ENCODE measurements at places on chromosomes 13 and 19.

DNA sequence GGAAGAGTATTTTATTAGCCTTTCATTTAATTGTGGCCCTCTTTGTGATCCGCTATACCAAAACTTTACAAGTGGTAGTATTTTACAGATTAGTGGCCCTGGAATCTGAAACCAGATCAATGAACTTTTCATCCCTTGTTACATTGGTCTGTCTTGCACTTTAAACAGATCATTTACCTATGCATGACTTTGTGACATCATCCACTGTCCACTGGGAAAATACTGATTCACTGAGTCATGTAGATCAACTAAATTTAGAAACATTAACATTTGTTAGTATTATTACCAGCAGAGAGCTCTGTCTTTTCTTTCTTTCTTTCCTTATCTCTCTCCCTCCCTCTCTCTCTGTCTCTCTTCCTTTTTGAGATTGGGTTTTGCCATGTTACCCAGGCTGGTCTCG, 17.5 kb downstream of the PCDH8 start:
- no peak for DNase-seq

DNA sequence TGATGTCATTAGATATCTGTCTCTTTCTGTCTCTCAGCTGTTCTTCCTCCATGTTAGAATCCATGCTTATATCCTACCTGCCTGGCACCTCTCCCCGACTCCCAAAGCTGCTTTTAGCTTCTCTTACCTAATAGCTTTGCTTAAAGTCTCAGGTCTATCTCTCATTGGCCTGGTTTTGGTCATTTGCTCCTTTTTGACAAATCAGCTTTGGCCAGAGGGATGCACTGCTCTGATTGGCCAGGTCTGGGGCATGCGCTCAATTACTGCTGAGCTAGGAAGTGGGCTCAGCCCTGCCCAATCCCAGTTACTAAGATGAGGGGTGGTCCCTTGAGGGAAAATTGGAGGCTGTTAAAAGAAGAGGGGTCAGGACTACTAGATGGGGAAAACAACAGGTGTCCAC, 11.5 kb upstream of the CLASRP start:
- DNase-seq: no peak

DNA sequence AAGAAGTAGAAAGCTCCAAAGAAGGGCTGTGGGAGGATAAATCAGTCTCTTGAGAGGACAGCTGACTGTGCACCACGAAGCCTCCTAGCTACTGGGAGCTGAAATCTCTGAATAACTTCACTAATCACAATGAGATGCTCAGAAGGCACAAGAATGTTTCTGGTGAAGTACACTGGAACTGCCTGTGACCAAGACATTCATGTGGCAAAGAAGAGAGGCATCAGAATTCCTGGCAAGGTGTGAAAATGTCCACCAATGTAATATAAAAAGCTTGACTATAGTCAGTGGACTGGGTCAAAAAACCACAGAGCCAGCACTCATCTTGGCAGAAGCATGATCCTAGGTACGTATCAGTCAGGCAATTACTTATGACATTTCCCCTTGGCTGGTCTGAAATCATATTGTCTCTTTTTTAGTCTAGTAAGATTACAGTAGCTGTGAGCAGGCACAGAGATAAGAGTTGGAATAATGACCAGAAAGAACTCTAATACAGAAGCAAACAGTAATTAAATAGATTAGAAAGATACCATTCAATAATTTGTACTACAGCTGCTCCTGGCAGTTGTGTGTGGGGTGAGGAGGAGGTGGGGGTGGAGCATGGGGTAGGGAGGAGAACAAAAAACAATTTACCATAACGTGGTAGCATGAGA, 434.7 kb downstream of the DIAPH3 start:
- no peak for DNase-seq

- DNase-seq: peak; percentile 31
Measured at GRCh38 chr19:11405846-11406643, 13.1 kb downstream of the RGL3 start.

DNA sequence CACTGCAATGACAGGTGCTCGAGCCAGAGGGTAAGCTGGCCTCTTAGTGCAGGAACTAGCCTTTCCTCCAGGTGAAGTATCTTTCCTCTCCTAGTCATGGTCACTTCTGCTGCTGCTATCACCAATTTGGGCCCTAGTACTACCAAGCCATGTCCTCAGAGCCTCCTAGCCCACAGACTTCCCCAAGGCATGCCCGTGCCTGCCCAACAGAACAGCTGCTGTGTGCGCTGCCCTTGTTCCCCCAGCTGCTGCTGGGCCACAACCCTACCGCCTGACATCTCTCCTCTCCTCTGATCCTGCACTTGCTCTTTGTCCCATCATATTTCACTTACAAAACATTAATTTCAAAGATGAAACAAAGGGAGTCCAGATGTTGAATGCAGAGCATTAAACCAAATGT, 168.5 kb upstream of the FREM2 start:
- DNase-seq: no peak

All from AG20443 (cell line).